Osteoblast (primary cell): ENCODE measurements at places on chromosomes 5 and 9. TPM values are rescaled to one million over a fixed set of nuclear protein-coding genes. Genes with fewer than 3 reads are reported as not detected.
A peak's percentile ranks its signal among the peaks of the same experiment; 100 is the strongest.

Gene SGTB
- 20.6 and 21.4 TPM in 2 replicates for total RNA-seq

DNA sequence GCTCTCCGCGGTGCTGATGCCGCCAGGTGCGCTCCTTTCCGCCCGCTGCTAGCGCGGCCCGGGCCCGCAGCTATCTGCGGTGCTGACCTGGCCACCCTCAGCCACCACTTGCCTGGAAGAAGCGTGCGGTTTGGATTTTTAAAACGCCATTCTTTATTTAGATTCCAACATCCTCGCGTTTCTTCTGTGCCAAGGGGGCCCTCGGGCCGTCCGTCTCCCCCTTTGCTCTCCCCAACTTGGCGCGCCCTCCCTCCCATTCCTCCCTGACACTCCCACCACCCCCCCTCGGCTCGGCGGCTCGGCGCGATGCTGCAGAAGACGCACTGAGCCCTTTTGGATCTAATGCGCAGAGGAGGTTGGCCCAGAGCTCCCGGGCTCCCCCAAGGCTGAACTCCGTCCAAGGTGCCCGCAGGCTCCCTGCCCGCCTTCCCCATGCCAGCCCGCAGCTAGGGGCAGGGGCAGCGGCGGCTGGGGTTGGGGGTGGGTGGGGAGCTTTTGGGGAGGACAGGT is at the start of gene BARHL1:
TSS of gene BARHL1 (plus strand) at position 331 of the 510 bp plus-strand sequence. CDS start 192 bp downstream, outside the sequence.
- H3K36me3 ChIP-seq: no peaks in the 10 kb centered on the region
- H3K27me3 ChIP-seq: peaks cover 97% of the 10 kb centered on the region
- no peak within 1 kb of the TSS for H3K27ac ChIP-seq

Gene AJM1
- total RNA-seq: 0.88 and 1.1 TPM in 2 replicates

- DNase-seq: peak; percentile 36
- H3K36me3 ChIP-seq: no peaks in the 10 kb centered on the region
- no peak overlapping the region for H3K27ac ChIP-seq
- H3K27me3 ChIP-seq: no peaks in the 10 kb centered on the region
- no peak overlapping the region for H3K4me3 ChIP-seq
- H3K4me1 ChIP-seq: peaks cover 6% of the 10 kb centered on the region
Observed at GRCh38 chr9:72038408-72038807, 22.0 kb downstream of the C9orf57 start.

Gene ARHGEF37
- total RNA-seq: 0.72 and 0.88 TPM in 2 replicates

DNA sequence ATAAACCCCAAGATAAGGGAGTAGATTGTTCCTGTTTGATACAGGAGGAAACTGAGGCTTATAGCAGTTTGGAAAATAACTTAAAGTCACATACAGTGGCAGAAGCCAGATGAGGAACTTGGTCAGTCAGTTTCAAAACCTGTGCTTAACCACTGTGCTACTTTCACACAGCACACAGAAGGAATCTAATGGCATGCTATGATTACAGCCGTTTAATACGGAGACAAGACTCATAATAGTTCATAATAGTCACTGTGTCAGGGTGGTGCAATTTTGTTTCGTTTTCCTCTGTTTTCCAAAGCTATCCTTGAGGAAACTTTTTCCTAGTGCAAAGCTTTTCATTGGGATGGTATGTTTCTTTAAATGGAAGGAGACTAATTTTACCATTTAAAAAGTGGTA is 112.3 kb downstream of the GCNT1 start:
- peak; percentile 35 for DNase-seq
- no peaks in the 10 kb centered on the region for H3K27me3 ChIP-seq
- peak overlapping the region; percentile 60 for H3K27ac ChIP-seq
- H3K36me3 ChIP-seq: no peaks in the 10 kb centered on the region

Gene ARL14EPL
- total RNA-seq: not detected in 2 replicates

GRCh38 chr9:134630861-134631260 is 10.7 kb upstream of the COL5A1 start:
- H3K27me3 ChIP-seq: no peaks in the 10 kb centered on the region
- peaks cover 10% of the 10 kb centered on the region for H3K4me1 ChIP-seq
- H3K36me3 ChIP-seq: no peaks in the 10 kb centered on the region

DNA sequence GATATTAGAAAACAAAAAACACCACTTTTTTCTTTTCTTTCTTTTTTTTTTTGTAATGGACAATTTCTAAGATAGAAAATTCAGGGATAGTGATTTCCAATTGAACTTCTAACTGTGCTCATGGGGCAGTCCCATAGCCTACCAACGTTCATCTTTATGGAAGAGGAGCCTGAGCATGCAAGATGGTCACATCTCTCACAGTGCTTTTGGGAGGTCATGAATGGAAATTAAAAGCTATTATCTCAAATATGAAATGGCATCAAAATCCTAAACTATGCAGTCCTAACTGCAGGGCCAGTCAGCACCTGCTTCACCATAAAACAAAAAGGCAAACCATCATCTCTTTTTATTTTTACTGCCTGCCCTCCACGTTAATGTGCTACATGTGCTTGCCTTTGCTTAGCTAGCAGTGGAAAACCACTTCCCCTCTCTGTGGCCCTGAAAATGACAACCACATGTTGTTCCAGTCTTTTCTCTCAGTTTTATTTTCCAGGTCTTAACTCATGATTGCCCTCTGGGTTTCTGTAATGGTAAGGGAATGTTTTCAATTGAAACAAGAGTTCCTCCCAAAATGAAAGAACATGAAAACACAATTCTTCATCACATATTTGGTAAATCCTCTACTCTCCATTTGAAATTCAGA is 16.7 kb downstream of the IFNB1 start:
- no peaks in the 10 kb centered on the region for H3K27me3 ChIP-seq
- no peak overlapping the region for H3K4me3 ChIP-seq
- H3K4me1 ChIP-seq: no peaks in the 10 kb centered on the region
- DNase-seq: no peak
- no peak overlapping the region for H3K27ac ChIP-seq

Gene GLRX
- 59.0 and 77.2 TPM in 2 replicates for total RNA-seq

GRCh38 chr9:2269778-2270177 is 254.6 kb downstream of the SMARCA2 start:
- no peaks in the 10 kb centered on the region for H3K36me3 ChIP-seq
- no peaks in the 10 kb centered on the region for H3K27me3 ChIP-seq
- no peak overlapping the region for H3K27ac ChIP-seq
- no peaks in the 10 kb centered on the region for H3K4me1 ChIP-seq
- no peak overlapping the region for H3K4me3 ChIP-seq
- DNase-seq: no peak

DNA sequence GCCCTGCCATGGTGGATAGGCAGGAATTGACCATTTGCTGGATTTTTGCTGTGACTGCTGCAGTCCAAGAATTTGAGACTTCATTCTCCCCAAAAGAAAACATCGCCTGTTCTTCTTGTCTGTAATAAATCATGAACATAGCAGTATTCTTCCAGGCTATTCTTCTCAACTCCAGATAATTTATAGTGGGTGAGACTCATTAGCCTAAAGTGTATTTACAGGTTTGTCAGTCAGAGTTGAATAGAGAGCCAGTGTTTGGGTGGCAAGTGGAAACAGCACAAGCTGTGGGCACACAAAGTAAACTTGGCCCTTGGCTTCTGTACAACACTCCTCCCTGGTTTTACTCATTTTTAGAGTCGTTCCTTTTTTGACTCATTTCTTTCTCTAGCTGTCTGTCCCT is 128.2 kb upstream of the VCAN start:
- H3K36me3 ChIP-seq: no peaks in the 10 kb centered on the region
- no peak overlapping the region for H3K27ac ChIP-seq
- no peak overlapping the region for H3K4me3 ChIP-seq
- no peaks in the 10 kb centered on the region for H3K4me1 ChIP-seq
- no peak for DNase-seq
- H3K27me3 ChIP-seq: no peaks in the 10 kb centered on the region

DNA sequence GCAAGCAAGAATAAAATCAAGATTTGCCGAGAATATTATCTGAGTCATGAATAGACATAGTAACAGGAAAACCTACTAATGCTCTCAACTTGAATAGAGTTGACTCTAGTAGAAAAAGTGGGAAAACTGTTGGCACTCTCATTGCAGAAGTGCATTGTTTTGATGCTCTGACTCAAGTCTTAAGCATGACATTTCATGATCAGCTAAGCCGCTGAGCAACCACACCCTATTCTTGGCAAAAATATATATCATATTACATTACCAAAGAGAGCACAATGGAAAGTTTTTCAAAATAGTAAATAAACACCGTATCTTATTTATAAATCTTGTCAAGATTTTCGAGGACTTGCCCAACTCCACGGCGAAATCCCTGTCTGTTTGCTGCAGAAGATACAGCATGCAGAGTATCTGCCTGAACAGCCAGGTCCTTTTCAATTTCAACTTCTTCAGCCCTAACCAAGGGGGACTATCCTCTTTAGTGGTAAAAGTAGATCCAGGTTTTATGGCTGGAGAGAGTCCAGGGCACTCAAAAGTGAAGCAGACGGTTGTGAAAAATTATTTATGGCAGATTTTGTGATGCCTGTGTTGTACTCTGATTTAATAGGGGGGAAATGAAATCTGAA is 13.9 kb upstream of the ADAMTSL1 start:
- peaks cover 13% of the 10 kb centered on the region for H3K4me1 ChIP-seq
- no peaks in the 10 kb centered on the region for H3K27me3 ChIP-seq
- no peaks in the 10 kb centered on the region for H3K36me3 ChIP-seq

DNA sequence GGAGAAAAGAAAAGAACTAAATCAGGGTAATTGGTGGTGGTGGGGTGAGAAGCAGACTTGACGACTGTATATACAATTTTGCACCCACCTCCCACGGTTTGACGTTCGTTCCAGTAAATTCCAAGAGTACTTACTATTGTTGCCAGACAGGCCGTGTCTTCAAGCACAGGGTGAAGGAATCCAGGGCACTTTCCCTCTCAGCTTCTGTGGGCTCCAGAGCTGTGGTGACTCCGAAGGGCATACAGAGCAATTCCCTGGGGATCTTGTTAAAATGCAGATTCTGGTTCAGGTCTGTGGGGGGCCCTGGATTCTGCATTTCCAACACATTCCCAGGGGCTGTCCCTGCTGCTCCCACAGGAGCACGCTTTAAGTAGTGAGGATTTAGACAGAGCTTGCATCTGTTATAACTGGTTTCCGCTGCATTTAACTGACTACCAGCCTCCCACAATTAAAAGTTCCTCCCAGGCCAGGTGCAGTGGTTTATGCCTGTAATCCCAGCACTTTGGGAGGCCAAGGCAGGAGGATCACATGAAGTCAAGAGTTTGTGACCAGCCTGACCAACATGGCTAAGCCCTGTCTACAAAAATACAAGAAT is 49.3 kb upstream of the FANCC start:
- no peak overlapping the region for H3K27ac ChIP-seq
- no peaks in the 10 kb centered on the region for H3K36me3 ChIP-seq
- peaks cover 18% of the 10 kb centered on the region for H3K27me3 ChIP-seq
- no peak overlapping the region for H3K4me3 ChIP-seq

Gene SLC6A3
- not detected in 2 replicates for total RNA-seq

Gene SLC36A2
- not detected in 2 replicates for total RNA-seq

Gene CCDC192
- not detected in 2 replicates for total RNA-seq

GRCh38 chr9:89605465-89606048 is 745 bp downstream of the GADD45G start:
- H3K4me3 ChIP-seq: peak overlapping the region; percentile 65
- H3K27ac ChIP-seq: no peak overlapping the region
- peaks cover 8% of the 10 kb centered on the region for H3K4me1 ChIP-seq
- no peaks in the 10 kb centered on the region for H3K36me3 ChIP-seq

- DNase-seq: no peak
- H3K27ac ChIP-seq: no peak overlapping the region
- no peaks in the 10 kb centered on the region for H3K27me3 ChIP-seq
- peaks cover 10% of the 10 kb centered on the region for H3K4me1 ChIP-seq
- no peak overlapping the region for H3K4me3 ChIP-seq
Observed at GRCh38 chr5:131373265-131373664, 109.4 kb downstream of the CDC42SE2 start.

- H3K27me3 ChIP-seq: no peaks in the 10 kb centered on the region
- no peak overlapping the region for H3K4me3 ChIP-seq
- peaks cover 16% of the 10 kb centered on the region for H3K36me3 ChIP-seq
- H3K27ac ChIP-seq: no peak overlapping the region
- no peak for DNase-seq
Observed at GRCh38 chr9:137733429-137733828, 114.6 kb downstream of the EHMT1 start.

DNA sequence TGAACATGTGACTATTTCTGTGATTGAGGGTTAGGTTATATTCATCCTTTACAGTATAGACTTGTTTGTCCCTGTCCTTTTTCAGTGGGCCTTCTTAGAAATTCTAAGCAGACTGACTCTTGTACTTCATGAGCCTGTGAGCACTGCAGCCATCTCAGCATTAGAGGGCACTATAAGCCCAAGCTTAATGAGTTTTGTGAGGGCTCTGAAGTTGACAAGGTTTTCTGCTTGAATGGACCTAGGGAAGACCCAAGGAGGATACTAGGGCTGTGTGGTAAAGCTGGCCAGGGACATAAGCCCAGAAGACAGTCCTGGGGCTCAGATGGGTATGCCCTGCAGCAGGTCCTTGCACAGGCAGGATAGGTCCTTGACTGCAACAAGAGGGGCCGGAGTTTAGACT is 126.5 kb downstream of the MRPS30 start:
- no peaks in the 10 kb centered on the region for H3K27me3 ChIP-seq
- H3K4me3 ChIP-seq: no peak overlapping the region
- no peaks in the 10 kb centered on the region for H3K4me1 ChIP-seq
- no peak overlapping the region for H3K27ac ChIP-seq
- DNase-seq: no peak

Gene BTNL3
- total RNA-seq: not detected in 2 replicates

Gene ORM2
- total RNA-seq: not detected in 2 replicates

DNA sequence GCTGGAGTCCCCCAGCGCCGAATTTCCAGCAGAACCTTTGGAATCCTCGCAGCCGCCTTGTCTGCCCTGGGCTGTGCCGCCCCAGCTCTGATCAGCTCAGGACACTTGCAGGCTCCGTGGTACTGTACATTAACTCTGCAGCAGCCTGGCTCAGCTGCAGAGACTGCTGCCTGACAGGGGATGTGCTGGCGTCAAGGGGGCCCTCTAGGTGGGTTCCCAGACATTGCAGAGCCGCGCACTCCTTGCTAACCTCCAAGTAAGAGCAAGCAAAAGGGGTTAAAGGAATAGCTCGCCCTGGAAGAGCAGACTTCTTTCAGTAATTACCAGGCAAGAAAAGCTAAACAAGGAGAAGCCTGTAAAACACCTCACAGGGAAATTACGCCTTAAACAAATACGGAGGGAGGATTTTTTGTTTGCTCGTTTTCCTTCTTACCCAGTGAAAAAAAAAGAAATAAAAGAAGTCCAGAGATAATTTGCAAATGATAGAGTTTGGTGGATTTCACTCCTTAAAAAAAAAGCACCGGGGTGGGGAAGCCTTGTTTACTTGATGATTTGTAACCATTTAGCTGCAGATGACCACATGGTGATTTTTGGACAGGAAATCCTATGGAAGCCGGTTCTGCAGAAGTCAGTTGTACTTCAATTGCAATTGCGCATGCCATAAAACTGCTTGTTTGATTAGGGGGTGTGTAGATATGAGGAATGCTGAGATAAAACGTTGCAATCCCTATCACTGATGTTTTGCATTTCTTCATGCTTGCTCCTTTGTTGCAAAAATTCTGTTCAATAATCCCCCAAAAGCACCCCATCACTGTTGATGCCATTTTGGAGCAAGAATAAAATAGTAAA is 305.8 kb downstream of the PDE4D start:
- H3K4me3 ChIP-seq: peak overlapping the region; percentile 57
- no peaks in the 10 kb centered on the region for H3K4me1 ChIP-seq
- H3K36me3 ChIP-seq: no peaks in the 10 kb centered on the region
- H3K27me3 ChIP-seq: peaks cover 10% of the 10 kb centered on the region

Gene OBP2A
- not detected in 2 replicates for total RNA-seq

Gene SUSD1
- 13.3 and 14.5 TPM in 2 replicates for total RNA-seq
